ENCODE measurements at places on chromosomes 7 and 10.

DNA sequence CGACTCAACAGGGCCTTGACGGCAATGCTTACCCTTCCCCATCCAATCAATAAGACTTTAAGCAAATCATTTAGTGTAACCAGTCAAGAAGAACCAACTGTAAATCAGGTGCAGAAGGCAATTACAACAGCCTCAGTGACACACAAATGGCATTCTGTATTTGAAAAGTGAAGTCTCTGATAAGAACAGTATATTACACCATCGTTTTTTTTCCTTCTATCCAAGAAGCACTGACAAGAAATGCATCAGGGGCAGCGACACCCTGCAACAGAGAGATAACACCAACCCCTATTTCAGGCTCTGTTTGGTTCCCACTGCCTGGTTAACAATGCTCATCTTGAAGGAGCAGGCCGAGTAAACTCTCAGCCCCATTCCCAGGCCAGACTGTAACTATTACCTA is 204.0 kb upstream of the AOAH start:
- DNase-seq = peak; percentile 30

DNA sequence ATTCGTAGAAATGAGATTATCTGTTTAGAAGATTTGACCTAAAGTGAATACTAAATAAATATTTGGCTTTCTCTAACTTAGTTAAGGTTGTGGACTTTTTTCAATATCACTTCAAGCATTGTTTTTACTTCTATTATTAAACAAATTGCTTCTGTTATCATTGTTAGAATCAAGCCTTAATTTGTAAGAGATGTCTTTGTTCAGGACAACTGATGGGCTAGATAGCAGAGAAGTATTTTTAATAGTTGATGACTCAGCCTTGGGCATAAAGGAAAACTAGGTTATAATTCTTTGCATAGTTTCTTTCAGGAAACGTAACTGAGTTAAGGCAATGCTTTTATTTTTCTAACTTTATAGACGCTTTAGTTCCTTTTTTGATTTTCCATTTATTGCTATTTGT is 128.8 kb upstream of the SMIM30 start:
- no peak for DNase-seq

GRCh38 chr7:132655131-132655727 is 79.0 kb upstream of the PLXNA4 start:
- no peak for DNase-seq

DNA sequence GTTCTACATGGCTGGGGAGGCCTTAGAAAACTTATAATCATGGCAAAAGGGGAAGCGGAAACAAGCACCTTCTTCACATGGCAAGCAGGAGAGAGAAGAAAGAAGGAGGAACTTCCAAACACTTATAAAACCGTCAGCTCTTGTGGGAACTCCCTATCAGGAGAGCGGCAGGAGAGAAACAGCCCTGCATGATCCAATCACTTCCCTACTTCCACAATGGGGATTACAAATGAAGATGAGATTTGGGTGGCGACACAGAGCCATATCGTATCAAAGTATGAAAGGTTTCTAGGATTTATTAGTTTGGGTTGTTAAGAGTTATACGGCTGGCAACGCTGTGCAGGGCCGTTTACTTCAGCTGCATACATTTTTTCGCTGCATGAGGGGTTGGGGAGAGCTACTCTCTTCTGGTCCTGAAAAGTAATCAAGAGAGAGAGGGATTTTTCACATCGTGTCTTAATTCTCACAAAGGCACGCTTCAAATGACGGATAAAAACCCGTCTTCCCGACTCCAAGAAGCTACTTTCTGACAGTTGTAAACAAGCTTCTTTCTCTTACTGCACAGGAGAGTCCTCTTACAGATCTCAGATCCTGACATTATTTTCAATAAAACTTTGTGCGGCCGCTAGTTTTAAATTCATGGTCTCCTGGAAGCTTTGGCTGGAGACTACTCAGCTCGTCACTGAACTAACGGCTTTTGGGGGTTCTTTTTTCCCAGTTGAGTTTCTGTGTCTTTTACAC is 751 bp upstream of the GTPBP10 start:
- DNase-seq = no peak

DNA sequence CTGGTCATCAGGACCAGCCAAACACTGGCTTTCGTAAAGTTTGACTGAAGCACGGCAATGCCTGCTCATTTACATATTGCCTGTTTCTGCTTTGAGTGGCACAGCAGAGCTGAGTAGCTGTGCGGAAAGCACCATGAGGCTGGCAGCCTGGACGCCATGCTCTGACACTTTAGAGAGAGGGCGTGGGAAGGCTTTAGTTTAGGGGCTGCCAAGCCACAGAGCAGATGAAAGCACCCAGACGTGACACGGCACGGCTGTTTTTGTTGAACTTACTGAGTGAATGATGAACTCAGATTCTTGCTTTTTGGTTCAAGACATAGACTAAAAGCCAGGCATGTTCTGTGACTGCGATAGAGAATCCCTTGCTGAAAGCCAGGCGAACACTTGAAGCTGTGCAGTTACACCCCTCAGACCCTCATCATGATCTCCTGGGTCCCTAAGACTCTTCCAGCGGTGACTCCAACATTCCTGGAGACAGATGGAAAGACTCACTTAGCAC is 182.1 kb downstream of the ZMYND11 start:
- DNase-seq = no peak

GRCh38 chr7:116138202-116138801 is 72.0 kb upstream of the TES start:
- peak; percentile 51 for DNase-seq

DNA sequence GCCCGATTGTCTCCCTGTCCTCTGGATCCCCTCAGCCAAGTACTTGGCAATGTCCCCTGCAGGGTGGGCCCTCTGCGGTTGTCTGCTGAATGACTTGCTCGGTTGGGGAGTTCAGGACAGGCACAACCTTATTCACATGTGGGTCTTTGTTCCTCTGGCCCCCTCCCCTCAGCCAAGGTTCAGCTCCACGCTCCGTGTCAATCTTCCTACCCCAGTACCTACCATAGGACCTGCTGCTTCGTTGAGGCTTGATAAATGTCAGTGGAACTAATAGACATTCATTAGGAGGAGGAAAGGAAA is 7.1 kb downstream of the CPA5 start:
- DNase-seq = no peak

GRCh38 chr7:22002726-22003125 is 57.0 kb upstream of the CDCA7L start:
- DNase-seq = no peak

DNA sequence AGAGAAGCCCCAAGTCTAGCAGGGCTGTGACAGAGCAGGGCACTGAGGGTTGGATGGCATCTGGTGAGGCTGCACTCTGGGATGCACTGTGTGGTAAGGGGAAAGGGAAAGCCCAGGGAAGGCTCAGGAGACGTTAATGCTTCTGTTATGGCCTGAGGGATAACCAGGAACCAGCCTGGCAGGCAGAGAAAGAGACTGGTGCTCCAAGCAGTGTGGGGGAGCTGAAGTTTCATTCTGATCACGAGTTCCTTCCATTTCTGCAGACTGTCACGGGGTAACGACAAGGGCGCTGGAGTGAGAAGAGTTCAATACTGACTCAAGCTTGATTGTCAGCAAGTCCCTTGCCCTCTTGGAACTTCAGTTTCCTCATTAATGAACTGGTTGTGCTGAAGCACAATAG is 730.9 kb downstream of the GRID1 start:
- no peak for DNase-seq

- peak; percentile 76 for DNase-seq
These were observed at the start of gene ZNF746 for GRCh38 chr7:149497467-149498261. ZNF746 (minus strand) TSS chr7:149497809; CDS start chr7:149497536, 273 bp downstream.

DNA sequence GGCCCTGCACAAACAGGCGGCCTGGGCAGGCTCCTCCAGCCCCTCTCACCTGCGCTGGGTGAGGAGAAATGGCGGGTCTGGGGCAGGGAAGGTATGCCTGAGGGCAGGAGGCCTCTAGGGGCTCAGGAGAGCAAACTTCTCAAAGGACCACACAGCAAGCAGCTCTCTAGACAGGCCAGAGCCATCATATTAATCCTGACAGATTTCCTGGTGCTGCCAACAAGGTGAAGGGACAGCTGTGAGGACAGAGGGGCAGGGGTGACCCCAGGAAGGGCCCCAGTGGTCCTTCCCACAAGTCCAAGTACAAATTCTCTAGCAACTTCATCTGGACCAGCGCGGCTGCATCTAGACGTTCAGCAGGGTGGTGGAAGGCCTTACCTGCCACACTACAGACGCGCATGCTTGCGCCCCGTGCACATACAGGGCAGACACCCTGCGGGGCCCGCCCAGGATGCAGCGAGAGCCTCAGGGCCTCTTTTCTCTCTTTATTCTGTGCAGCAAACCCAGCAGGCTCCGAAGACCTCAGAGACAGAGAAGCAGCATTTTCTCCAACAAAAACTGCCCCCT is 62.1 kb downstream of the ZRANB1 start:
- DNase-seq = no peak

- DNase-seq = no peak
These were observed 35.1 kb upstream of the PCGF5 start for GRCh38 chr10:91185239-91185875.

DNA sequence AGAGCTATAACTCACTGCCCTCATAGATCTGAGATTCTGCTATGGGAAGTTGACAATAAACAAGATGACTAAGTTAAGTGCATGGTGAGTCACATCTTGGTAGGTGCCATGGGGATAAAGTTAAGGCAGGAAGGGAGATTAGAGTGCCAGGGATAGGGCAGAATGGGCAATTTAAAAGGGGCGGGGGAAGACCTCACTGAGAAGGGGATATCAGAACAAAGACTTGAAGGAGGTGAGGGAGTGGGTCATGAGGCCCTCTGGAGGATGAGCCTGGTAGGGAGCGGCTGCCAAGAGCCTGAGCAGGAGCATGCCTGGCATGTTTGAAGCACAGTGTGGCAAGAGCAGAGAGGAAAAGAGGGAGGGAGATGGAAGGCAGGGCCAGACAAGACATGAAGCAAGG is 34.8 kb upstream of the INMT start:
- no peak for DNase-seq

- no peak for DNase-seq
These were observed 447.6 kb downstream of the TFEC start for GRCh38 chr7:115582956-115583355.

- no peak for DNase-seq
These were observed 274.6 kb downstream of the ARL4A start for GRCh38 chr7:12961910-12962480.

- DNase-seq = no peak
These were observed 739 bp downstream of the CASP7 start for GRCh38 chr10:113680190-113681111.

GRCh38 chr7:2785071-2785500 is 59.0 kb downstream of the GNA12 start:
- no peak for DNase-seq

DNA sequence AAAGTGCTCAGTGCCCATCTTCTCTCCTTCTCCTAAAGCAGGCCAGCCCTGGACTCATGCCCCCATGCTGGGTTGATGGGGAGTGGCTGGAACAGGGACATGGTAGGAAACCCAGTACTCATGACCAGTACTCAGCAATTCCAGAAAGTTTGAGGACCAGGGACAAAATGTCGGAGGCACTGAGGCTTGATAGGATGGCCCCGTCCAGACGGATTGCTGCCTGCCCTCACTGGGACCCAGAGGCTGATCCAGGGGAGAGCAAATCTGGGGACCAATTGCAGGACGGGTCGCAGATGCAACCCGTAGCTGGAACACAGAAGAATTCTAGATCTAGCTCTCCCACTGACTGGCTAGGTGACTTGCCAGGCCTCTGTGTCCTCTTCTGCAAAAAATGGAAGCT is 5.1 kb downstream of the ZCCHC24 start:
- DNase-seq = no peak

- peak; percentile 20 for DNase-seq
These were observed 325.5 kb upstream of the C7orf33 start for GRCh38 chr7:148264933-148265557.

DNA sequence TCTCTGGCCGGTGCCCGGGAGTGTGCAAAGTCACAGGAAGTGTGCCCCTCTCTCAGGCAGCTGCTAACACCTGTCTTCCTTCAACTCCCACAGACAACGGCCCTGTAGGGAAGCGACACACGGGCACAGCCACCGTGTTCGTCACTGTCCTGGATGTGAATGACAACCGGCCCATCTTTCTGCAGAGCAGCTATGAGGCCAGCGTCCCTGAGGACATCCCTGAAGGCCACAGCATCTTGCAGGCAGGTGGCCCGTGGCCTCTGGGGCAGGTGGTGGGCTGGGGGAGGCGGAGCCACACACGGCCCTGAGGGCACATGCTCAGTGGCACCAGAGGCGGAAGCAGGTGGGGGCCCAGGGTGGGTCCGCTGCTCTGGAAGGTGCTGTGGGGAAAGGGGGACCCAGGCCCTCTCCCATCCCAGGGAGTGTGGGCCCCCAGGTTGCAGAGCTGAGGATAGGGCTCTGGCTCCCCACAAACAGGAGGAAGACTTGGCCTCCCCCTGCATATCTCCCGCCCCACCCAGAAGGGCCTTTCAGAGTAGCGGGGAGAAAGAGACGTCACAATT is 6.9 kb downstream of the C10orf105 start:
- DNase-seq = no peak

DNA sequence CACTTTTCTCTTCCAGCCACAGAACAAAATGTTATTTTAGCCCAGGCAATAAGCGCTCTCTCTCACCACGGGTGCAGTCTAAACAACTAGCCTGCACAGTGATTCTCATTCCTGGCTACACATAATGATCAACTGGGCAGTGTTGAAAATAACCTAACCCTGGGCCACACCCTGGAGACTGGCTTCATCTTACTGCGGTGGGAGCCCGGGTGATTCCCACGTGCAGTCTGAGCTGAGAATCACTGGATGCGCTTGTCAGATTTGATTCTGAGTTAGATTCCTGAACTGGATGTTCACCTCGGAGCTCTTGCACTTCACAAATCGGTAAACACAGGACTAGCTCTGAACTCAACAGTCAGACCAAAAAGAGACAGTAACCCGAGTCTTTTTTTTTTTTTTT is 14.9 kb downstream of the ZC3HAV1 start:
- no peak for DNase-seq

GRCh38 chr7:55310287-55311025 is 54.7 kb upstream of the LANCL2 start:
- DNase-seq = peak; percentile 60

Measured in G401 (cell line).